NCI-H524 (cell line): ENCODE measurements at places on chromosomes 2 and 18.

DNA sequence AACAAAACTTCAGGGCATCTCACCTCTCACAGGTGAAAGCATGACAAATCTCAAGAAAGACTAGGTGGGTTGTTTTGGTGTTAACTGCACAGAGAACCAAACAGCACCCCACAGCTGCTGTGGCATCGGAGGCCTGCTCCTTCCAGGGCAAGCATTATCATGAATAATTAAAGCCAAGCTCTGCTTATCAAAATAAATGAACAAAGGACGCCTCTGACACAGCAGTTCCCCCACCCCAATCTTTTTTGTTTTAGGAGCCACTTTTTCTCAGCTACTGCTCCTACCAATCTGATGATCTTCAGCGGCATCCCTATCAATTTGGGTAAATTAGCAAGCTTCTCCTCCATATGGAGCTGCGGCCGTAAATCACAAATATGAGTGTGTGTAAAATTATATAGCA, 58.6 kb downstream of the KLF7 start:
- no peak for DNase-seq

GRCh38 chr2:11344956-11345677, 681 bp upstream of the ROCK2 start:
- no peak for DNase-seq

GRCh38 chr2:213971536-213971935, 439.3 kb upstream of the VWC2L start:
- DNase-seq = no peak

DNA sequence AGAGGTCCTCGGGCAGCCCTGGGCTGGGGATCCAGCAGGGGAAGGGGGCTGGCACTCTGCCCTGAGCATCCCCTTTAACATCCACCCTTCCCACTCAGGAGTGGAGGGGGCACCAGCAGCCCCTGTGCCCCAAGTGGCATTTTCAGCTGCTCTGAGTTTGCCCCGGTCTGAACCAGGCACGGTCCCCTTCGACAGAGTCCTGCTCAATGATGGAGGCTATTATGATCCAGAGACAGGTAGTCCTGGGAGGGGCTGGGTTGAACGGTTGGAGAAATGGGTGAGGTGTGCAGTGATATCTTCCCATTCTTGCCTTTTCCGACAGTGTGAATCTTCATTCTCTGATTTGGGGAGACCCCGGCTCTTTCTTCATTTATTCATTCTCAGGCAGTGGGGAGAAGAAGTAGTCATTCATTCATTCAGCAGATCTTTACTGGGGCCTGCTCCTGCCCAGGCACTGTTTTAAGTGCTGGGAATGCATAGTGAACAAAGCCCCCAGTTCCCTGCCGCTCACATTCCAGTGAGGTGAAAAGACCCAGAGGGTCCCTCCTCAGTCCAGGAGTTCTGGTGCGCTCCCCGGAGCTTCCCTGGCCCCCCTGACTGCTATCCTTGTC, 1.4 kb upstream of the KHK start:
- DNase-seq = no peak
